ENCODE measurements at places on chromosomes 2 and 18. TPM values are rescaled to one million over a fixed set of nuclear protein-coding genes. Genes with fewer than 3 reads are reported as not detected.

DNA sequence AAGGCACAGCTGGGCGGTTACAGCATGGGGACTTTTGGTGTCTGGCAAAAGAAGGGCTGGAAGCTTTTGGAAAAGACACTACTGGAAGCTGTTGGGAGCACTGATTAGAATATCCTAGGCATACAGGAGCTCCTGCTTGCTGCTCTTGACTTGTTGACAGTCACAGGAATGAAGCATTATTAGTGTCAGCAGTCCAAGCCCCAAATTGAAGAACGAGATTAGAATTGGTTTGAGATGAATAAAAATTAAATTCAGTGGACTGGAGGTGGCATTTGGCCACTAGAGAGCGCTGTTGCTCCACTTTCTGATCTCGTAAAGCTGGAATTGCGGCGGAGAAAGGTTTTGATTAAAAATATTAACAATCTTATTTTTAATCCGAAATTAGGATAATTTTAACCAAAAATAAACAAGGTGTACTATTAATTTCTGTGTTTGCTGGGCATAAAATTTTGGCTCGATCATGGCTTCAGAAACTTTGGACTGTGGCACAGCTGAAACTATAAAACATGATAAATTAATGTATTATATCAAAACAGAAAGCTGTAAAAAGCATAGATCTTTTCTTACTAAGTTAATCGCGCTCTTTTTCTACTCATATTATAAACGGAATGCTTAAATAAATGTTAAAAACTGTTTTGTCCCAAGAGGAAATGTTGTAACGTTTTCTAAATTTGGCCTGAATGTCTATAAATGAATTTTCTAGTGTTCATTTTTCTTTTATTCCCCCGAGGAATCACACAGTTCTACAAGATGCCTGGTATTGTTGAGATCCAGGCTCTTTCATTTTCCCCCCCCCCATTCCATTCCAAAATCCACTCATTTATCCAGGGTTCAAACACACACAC lies 2.4 kb upstream of the HOXD8 start:
- DNase-seq: peak; percentile 73

- DNase-seq: no peak
Observed at GRCh38 chr2:35803126-35803525, 552.5 kb upstream of the CRIM1 start.

- no peak for DNase-seq
Observed at GRCh38 chr2:26335231-26335630, 10.7 kb upstream of the SELENOI start.

DNA sequence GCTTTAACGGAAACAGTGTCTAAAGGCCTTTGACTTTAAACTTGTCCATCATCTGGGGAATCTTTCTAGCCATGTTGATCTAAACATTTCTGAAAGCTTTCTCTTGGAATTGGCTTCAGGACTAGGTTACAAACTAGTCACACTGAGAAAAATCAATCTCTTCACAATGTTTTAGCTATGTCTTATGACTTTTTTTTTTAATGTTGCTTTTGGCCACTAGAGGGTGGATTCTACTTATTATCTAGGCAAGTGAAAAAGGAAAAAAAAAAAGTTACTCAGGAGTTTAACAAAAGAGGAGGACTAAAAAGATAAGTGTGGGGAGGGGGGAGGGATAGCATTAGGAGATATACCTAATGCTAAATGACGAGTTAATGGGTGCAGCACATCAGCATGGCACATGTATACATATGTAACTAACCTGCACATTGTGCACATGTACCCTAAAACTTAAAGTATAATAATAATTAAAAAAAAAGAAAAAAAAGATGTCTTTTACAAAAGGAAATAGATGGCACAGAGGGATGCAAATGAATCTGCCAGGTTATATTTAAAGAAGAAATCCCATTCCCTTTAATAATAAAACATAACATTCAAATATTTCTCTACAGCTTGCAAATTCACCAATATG lies 160.4 kb upstream of the PID1 start:
- no peak for DNase-seq

DNA sequence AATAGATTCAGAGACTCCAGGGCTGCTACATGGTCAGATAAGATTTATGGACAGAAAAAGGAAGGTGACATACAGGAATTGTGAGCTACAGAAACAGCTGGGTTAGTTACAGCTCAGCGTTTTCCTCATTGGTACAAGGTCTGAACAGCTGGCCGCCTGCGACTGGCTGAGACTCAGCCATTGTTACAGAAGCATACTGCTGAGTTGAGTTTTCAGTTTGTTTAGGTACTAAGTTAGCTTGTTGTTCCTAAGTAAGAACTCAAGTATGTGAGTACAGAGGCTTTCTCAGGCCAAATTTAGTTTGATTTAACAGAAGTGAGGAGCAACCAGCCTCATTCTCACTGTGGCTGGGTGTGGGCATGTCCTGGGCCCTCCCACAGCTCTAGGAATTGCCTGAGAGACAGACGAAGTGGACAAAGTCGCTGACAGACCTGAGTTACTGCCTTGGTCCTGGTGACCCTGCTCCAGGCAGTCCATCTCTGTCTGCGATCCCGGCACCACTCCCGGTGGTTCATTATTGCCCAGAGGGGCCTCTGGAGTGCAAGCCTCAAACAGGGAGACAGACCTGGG lies 27.8 kb upstream of the RHOB start:
- peak; percentile 74 for DNase-seq

GRCh38 chr2:130951018-130951417 lies 114.3 kb downstream of the ARHGEF4 start:
- DNase-seq: no peak

- no peak for DNase-seq
Observed at GRCh38 chr2:16476866-16477265, 188.8 kb downstream of the CYRIA start.

GRCh38 chr2:188599140-188599539 lies 307.5 kb downstream of the GULP1 start:
- no peak for DNase-seq

DNA sequence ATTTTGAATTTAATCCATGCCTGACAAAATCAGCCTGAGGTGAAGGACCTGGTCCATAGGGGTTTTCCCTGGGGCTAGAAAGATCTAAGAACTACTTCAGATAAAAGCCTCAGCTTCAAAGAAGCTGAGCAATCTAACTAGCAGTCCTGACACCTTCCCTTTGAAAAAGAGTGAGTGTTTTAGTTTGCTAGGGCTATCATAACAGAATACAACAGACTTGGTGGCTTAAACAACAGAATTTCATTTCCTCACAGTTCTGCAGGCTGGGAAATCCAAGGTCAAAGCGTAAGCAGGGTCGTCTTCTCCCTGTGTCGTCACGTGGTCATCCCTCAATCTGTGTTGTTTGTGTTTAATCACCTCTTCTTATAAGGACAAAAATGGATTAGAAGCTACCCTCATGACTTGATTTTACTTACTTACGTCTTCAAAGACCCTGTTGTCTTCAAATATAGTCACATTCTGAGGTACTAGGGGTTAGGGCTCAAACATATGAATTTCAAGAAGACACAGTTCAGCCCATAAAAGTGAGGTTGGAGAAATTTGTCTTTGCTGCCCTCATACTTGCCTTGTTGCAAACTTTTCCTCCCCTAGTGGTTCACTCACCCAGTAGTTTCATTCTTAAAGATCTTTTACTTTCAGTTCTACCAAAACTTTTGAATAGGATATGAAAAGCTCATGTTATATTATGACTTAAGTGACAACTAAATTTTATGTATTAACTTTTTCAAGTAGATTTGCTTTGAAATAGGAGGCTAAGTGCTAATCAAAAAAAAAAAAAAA lies 673.8 kb downstream of the ARHGAP15 start:
- DNase-seq: no peak

GRCh38 chr2:201852878-201853415 lies 46.6 kb downstream of the CDK15 start:
- no peak for DNase-seq

DNA sequence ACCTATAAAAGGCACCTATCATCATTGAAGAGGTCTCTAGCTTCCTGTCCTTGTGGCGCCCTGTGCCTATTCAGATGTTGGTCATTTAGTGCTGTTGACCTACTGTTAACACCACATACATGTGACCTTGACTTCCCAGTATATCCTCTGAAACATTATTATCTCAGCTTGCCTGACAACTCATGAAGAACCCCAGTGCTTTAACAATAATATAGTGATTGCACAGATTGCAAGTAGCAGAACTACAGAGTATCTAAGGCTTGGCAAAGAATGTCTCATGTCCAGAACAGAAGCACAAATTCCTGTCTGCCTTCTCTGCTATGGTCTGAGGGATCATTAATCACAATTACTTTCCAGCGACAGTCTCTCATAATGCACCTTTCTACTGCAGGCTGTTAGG lies 165.3 kb downstream of the LCLAT1 start:
- no peak for DNase-seq

DNA sequence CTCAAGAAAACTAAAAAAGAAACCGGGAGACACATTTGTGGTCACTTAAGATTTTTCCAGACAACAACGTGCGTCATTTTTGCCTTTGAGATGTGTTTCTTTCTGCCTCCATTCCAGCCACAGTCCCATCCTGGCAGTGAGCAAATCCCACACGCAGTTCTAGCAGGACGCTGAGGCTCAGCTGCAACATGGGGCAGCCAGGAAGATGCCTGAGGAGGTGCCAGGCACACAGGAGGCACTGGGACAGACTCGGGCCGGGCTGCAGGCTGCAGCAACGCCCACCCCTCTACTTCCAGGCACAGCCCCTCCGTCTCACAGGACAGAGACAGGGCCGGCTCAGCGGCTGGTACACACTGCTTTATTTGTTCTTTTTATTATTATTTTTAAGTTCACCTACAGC lies 13.1 kb downstream of the KLF11 start:
- no peak for DNase-seq

GRCh38 chr2:30193104-30193681 lies 38.1 kb upstream of the LBH start:
- DNase-seq: no peak

The C1QL2 gene
- total RNA-seq: not detected
